ENCODE measurements at places on chromosomes 6 and 20. TPM values are rescaled to one million over a fixed set of nuclear protein-coding genes. Genes with fewer than 3 reads are reported as not detected.
A peak's percentile ranks its signal among the peaks of the same experiment; 100 is the strongest.

The MUC21 gene
- not detected for total RNA-seq

- H3K4me1 ChIP-seq = peaks cover 13% of the 10 kb centered on the region
- H3K36me3 ChIP-seq = no peaks in the 10 kb centered on the region
- no peak for DNase-seq
- H3K27me3 ChIP-seq = peaks cover 2% of the 10 kb centered on the region
- H3K4me3 ChIP-seq = no peak overlapping the region
These were observed 32.6 kb downstream of the CLIC5 start for GRCh38 chr6:45983062-45983461.

The ECT2L gene
- not detected for total RNA-seq

The TRIM10 gene
- total RNA-seq = 2.7 TPM

- no peaks in the 10 kb centered on the region for H3K4me1 ChIP-seq
- DNase-seq = no peak
- no peaks in the 10 kb centered on the region for H3K27me3 ChIP-seq
- no peak overlapping the region for H3K27ac ChIP-seq
- no peak overlapping the region for H3K4me3 ChIP-seq
- no peaks in the 10 kb centered on the region for H3K36me3 ChIP-seq
These were observed 64.0 kb downstream of the KIF13A start for GRCh38 chr6:17923401-17923863.

- no peak overlapping the region for H3K4me3 ChIP-seq
- no peak overlapping the region for H3K27ac ChIP-seq
- no peak for DNase-seq
- H3K36me3 ChIP-seq = peaks cover 92% of the 10 kb centered on the region
- H3K4me1 ChIP-seq = peaks cover 61% of the 10 kb centered on the region
- no peaks in the 10 kb centered on the region for H3K27me3 ChIP-seq
These were observed 6.7 kb downstream of the FLOT1 start for GRCh38 chr6:30735668-30736314.

- H3K4me3 ChIP-seq = no peak overlapping the region
- no peaks in the 10 kb centered on the region for H3K36me3 ChIP-seq
- H3K27ac ChIP-seq = no peak overlapping the region
These were observed 33.7 kb downstream of the CAP2 start for GRCh38 chr6:17427062-17427461.

DNA sequence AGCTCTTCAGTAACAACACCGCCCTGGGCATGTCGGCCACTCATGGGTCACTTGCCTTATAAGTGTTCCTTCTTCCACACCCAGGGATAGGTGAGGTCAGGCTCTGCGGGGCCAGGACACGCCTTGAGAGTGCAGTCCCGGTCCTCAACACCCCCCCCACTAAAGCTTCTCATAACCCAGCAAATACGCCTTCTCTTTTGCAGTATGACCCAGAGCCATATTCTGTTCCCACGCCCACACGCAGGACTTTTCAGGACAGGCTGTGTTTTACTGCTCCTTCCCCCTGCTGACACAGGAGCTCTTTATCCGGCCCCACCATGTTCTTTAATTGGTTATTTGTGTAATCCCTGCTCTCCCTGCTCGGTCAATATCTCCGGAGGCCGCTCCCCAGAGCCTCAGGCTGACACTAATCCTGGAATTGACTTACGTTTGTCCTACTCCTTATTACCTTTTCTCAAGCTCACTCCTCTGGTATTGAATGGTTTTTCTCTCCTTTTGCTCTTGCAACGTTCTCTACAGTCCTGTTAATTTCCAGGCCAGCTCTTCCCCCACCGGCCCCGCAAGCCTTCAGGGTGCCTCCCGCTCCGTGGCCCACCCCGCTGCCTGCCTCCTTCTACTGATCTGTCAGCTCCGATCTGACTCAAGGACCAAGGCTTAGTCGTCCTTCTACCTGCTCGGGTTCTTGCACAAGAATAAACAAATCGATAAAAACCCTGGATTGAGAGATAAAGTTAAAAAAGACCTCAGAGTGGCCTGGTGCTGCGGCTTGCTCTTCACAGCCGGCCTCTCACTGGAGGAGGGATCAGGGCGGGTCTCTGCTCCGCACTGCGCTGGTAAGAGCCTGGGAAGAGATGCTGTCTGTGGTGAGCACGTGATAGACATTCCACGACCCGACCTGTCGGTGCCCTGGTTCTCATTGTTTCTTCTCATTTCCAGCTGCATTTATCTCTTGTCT lies 357.5 kb downstream of the ZFAND3 start:
- peaks cover 24% of the 10 kb centered on the region for H3K4me1 ChIP-seq
- H3K27ac ChIP-seq = peak overlapping the region; percentile 1
- peaks cover 12% of the 10 kb centered on the region for H3K36me3 ChIP-seq
- no peaks in the 10 kb centered on the region for H3K27me3 ChIP-seq

The PHACTR1 gene
- 0.21 TPM for total RNA-seq

The OPRL1 gene
- 0.33 TPM for total RNA-seq

The RCAN2 gene
- total RNA-seq = 2.2 TPM

- no peak overlapping the region for H3K4me3 ChIP-seq
- H3K4me1 ChIP-seq = peaks cover 4% of the 10 kb centered on the region
- H3K36me3 ChIP-seq = no peaks in the 10 kb centered on the region
- H3K27me3 ChIP-seq = no peaks in the 10 kb centered on the region
- no peak overlapping the region for H3K27ac ChIP-seq
These were observed 27.7 kb downstream of the TFEB start for GRCh38 chr6:41707565-41708200.

- DNase-seq = peak; percentile 14
- no peak overlapping the region for H3K27ac ChIP-seq
- H3K4me3 ChIP-seq = no peak overlapping the region
- H3K36me3 ChIP-seq = no peaks in the 10 kb centered on the region
- H3K27me3 ChIP-seq = peaks cover 27% of the 10 kb centered on the region
These were observed 125.6 kb downstream of the CDC5L start for GRCh38 chr6:44512868-44513741.

- H3K27me3 ChIP-seq = no peaks in the 10 kb centered on the region
- DNase-seq = peak; percentile 2
- H3K27ac ChIP-seq = peak overlapping the region; percentile 97
- peaks cover 39% of the 10 kb centered on the region for H3K4me1 ChIP-seq
- peak overlapping the region; percentile 98 for H3K4me3 ChIP-seq
These were observed 1.3 kb downstream of the HIVEP2 start for GRCh38 chr6:142943711-142944123.

The FAXC gene
- total RNA-seq = 1.5 TPM

- peak overlapping the region; percentile 68 for H3K4me3 ChIP-seq
- H3K27ac ChIP-seq = peak overlapping the region; percentile 4
- peaks cover 15% of the 10 kb centered on the region for H3K36me3 ChIP-seq
- peaks cover 14% of the 10 kb centered on the region for H3K4me1 ChIP-seq
These were observed 34.6 kb upstream of the TBC1D22B start for GRCh38 chr6:37222992-37223391.

DNA sequence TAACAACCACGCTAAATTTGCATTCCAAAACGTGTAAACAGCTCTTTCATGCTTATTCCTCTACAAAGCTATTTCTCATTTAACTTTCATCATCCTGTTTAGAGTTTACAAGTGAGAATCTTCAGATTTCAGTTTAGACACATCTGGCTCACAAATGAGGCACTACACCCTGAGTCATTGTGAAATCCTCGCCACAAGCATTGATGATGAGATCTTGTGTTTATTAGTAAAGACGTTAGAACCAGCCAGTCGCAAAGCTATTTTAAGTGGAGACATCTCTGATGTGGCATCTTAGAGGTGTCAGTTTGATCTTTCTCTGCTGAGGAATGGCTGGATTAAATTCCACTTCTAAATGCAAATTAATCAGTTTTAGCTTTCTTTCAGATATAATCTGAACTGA lies 8.3 kb upstream of the ISM1 start:
- H3K27me3 ChIP-seq = peaks cover 64% of the 10 kb centered on the region
- no peak overlapping the region for H3K27ac ChIP-seq
- no peaks in the 10 kb centered on the region for H3K36me3 ChIP-seq
- no peaks in the 10 kb centered on the region for H3K4me1 ChIP-seq
- DNase-seq = no peak

- DNase-seq = no peak
- H3K4me1 ChIP-seq = peaks cover 23% of the 10 kb centered on the region
- no peak overlapping the region for H3K4me3 ChIP-seq
- peaks cover 10% of the 10 kb centered on the region for H3K36me3 ChIP-seq
- H3K27ac ChIP-seq = no peak overlapping the region
These were observed 119.9 kb downstream of the RNF144B start for GRCh38 chr6:18507018-18507415.

DNA sequence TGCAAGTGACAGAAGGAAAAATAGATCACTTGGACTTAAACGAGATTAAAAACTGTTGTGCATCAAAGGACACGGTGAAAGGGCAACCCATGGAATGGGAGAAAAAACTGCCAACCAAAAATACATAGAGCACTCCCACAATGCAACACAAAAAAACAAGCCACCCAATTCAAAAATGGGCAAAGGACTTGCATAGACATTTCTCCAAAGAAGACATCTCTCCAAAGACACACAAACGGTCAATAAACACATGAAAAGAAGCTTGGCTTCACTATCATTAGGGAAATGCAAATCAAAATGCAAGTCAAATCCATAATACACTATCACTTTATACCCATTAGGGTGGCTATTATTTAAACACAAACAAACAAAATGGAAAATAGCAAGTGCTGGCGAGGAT lies 45.0 kb downstream of the PXDC1 start:
- no peak overlapping the region for H3K27ac ChIP-seq
- no peaks in the 10 kb centered on the region for H3K4me1 ChIP-seq
- peaks cover 20% of the 10 kb centered on the region for H3K27me3 ChIP-seq
- no peak overlapping the region for H3K4me3 ChIP-seq
- H3K36me3 ChIP-seq = no peaks in the 10 kb centered on the region

The C6orf132 gene
- total RNA-seq = 85.8 TPM

DNA sequence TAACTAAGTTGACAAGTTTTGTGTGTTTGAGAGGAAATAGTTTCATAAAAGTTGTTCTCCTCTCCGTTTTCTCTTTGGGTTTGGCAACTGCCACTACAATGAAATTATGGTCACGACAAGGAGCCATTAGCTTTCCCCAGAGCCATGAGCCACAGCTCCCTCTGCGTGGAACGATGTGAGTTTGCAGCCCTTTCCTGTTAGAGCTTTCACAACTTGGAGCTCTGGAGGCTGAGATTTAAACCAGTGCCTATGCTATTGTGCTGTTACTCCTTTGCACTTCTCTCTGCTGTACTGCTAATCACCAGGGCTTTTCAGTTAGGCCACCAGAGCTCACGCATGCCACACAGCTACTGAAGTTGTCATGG lies 29.3 kb upstream of the TXNDC5 start:
- no peaks in the 10 kb centered on the region for H3K4me1 ChIP-seq
- DNase-seq = no peak
- no peak overlapping the region for H3K27ac ChIP-seq
- no peak overlapping the region for H3K4me3 ChIP-seq
- no peaks in the 10 kb centered on the region for H3K27me3 ChIP-seq

The MKKS gene
- 11.6 TPM for total RNA-seq

The CCDC170 gene
- 0.26 TPM for total RNA-seq

GRCh38 chr6:2881423-2881822 lies 21.7 kb downstream of the SERPINB9 start:
- peak overlapping the region; percentile 15 for H3K27ac ChIP-seq
- DNase-seq = no peak
- H3K4me1 ChIP-seq = peaks cover 41% of the 10 kb centered on the region
- H3K4me3 ChIP-seq = peak overlapping the region; percentile 10
- H3K27me3 ChIP-seq = no peaks in the 10 kb centered on the region

The CRISP3 gene
- 7.0 TPM for total RNA-seq

DNA sequence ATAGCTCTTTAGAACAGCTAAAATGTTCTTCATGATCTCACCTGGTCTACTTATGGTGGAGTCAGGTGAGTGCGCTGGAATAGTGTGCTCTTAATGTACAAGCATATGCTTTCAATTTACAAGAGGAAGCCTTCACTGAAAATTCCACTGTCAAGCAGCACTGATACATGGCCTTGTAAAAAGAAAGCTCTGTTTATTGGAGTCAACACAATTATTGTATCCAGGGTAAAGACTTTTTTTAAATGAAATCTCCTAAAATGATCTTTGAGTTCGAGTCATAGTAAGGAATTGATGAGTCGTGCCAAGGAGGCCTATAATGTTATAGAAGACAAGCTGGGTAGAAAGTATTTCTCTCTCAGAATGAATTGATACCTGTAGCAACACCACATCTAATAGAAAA lies 41.6 kb upstream of the CARMIL1 start:
- no peak overlapping the region for H3K27ac ChIP-seq
- no peaks in the 10 kb centered on the region for H3K27me3 ChIP-seq
- no peak for DNase-seq
- H3K36me3 ChIP-seq = no peaks in the 10 kb centered on the region
- no peaks in the 10 kb centered on the region for H3K4me1 ChIP-seq

- no peak overlapping the region for H3K4me3 ChIP-seq
- DNase-seq = no peak
- peaks cover 13% of the 10 kb centered on the region for H3K27me3 ChIP-seq
- no peaks in the 10 kb centered on the region for H3K36me3 ChIP-seq
- H3K4me1 ChIP-seq = no peaks in the 10 kb centered on the region
These were observed 5.2 kb downstream of the OCSTAMP start for GRCh38 chr20:46545077-46545826.

DNA sequence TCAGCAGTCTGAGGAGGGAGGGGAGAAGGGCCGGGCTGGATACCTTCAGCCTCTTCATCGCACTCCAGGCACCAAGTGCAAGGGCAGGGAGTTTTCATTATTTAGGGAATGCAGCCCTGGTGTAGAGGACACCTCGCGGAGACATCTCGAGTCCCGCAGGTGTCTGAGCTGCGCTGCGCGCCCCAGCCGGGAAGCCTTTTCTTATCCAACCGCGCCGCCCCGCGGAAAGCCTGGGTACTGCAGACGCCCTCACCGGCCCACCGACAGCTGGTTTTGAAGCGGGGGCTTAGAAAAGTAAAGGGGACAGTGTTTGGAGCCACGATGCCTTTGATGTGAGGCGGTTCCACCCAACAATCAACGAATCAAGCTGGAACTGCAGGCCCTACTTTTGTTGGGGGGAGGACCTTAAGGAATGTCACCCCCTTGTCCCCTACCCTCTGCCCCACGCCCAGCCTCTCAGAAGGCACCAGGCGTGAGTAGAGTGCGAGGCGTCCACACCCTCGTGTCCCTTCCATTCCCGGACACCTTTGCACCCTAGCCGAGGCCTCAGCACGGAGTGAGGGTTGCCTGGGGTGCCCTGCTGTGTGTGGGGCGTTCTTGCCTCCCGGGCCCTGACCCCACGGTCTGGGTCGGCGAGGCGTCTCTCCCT lies 8.6 kb downstream of the NKX2-2 start:
- no peak overlapping the region for H3K4me3 ChIP-seq
- H3K27me3 ChIP-seq = no peaks in the 10 kb centered on the region
- DNase-seq = peak; percentile 53
- H3K4me1 ChIP-seq = no peaks in the 10 kb centered on the region
- H3K36me3 ChIP-seq = no peaks in the 10 kb centered on the region
- no peak overlapping the region for H3K27ac ChIP-seq

The HSD17B8 gene
- total RNA-seq = 40.4 TPM

GRCh38 chr6:113009682-113010081 lies 662.6 kb downstream of the RFPL4B start:
- H3K4me1 ChIP-seq = no peaks in the 10 kb centered on the region
- no peak overlapping the region for H3K27ac ChIP-seq
- no peaks in the 10 kb centered on the region for H3K36me3 ChIP-seq
- no peaks in the 10 kb centered on the region for H3K27me3 ChIP-seq
- no peak overlapping the region for H3K4me3 ChIP-seq
- no peak for DNase-seq

GRCh38 chr6:15630202-15630601 lies 32.6 kb downstream of the DTNBP1 start:
- H3K27ac ChIP-seq = no peak overlapping the region
- no peaks in the 10 kb centered on the region for H3K36me3 ChIP-seq
- H3K27me3 ChIP-seq = no peaks in the 10 kb centered on the region
- H3K4me1 ChIP-seq = no peaks in the 10 kb centered on the region
- no peak overlapping the region for H3K4me3 ChIP-seq

The C20orf173 gene
- total RNA-seq = not detected

The DPPA5 gene
- total RNA-seq = not detected
